Esophagus mucosa (tissue), 1 donor: ENCODE measurements at places on chromosomes 7 and 10.

- ATAC-seq, result no peak
These were observed 31.6 kb upstream of the CCDC71L start for GRCh38 chr7:106692450-106693051.

DNA sequence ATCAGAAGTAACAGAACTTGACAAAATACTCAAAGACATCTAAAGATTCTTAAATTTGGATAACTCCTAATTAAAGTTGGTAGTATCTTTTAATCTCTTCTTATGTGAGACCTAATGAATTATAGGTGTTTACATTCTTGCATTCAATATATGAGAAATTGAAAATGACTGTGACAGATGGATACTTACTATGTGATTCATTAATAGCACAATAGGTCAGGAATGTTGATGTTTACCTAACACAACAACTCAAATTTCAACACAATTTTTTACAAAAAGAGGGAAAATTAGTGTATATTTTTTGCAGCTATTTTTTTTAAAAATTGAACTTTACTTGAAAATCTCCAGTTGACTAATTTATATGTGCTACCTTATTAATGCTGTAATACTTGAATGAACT is 31.7 kb upstream of the MCU start:
- no peak for ATAC-seq

DNA sequence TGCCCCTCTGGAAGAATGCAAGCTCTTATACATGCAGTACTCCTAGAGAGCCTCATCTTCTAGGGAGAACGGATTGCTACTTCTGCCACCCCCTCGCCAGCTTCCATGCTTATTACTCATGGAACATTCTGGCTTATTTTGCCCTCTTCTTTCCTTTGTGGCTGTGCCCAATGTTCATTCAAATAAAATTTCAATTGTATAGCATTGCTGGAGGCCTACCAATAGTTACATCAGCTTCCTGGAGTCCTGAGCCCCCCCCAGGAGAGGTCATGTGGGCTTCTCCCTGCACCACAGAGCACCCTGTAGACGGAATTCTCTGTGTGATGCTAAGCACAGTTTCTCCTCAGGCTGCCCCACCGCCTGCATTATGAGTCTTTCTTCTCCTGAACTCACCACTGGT is 1094.0 kb downstream of the KCNMA1 start:
- no peak for ATAC-seq

GRCh38 chr7:76246804-76247389 is 45.2 kb downstream of the SRRM3 start:
- ATAC-seq, result no peak

GRCh38 chr10:38127812-38128211 is 33.7 kb downstream of the ZNF37A start:
- no peak for ATAC-seq

GRCh38 chr7:142323706-142324105 is 65.8 kb upstream of the PRSS58 start:
- ATAC-seq, result peak; percentile 31

DNA sequence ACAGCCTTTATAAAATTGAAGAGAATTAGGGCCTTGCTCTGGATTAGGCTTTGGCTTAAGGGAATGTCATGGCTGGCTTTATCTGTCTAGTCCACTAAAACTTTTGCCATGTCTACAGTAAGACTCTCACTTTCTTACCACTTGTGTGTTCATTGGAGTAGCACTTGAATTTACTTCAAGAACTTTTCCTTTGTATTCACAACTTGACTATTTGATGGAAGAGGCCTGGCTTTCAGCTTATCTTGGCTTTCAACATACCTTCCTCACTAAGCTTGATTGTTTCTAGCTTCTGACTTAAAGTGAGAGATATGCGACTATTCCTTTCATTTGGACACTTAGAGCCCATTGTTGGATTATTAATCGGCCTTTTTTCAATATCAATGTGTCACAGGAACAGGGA is 96.1 kb downstream of the TPST1 start:
- ATAC-seq, result no peak

DNA sequence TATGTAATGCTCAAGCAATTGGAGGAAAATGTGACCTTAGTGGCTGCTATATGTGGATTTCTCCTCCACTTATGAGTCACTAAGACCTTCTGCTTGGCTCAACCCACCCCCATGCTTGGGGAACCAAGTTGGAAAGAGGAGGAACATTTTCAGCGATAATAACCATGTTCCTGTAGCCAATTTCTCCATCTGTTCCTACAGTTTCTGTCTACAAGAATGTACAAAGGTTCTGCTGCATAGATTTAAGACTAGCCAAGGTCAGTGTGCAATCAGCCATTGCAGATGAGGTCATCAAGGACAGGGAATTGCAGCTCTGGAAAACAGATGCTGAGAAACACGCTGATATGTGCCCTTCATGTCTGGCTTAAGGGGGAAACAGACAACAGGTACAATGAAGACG is 5.6 kb upstream of the NRCAM start:
- ATAC-seq, result no peak

DNA sequence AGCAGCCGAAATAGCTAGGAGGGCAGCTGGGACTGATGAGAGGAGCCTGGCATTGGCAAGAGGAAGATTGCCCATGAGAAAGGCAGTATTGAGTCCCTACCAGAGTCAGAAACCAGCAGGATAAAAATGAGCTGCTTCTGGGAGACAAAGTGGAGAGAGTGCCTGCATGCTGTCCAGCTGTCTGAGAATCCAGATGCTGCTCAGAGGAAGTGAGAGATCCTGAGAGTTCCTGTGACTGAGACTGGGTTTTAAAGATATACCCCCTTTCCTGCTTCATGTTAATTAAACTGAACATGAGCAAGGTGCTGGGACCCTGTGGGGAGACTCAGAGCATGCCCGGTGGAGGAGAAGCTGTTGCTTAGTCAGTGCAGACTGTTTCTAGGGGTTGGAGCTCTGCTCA is 107.5 kb downstream of the KIF20B start:
- no peak for ATAC-seq

DNA sequence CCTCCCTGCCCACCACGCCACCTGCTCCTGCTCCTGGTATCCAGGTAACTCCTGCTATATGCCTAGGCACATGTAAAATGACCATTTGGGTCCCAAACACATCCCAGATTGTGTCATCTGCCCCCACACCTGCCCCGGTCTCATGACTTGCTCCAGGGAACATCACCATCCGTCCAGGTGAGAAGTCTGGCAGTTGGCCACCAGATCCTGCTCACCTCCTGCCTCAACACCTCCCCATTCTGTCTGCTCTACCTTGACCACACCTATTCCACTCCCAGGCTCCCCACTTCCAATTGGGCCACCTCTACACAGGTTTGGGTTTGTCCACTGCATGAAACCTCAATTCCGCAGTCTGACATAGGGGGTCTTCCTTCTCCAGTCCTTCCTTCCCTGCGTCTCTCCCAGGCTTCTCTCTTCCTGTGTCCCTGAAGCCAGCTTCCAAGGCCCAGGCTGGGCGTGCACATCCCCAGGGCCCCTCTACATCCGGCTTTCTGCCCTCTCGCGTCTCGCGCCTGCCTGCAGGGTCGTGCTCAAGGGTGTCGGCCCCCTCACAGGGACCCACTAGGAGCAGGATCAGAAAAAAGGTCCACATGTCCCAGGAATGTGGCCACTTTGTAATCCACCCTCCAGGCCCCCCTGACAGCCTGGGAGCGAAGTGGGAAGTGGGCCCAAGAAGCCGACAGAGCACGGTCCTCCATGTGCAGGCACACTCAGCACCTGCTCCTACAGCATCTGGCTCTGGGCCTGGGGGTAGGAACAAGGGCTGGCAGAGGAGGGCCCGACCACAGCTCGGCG is 49.3 kb upstream of the DAGLB start:
- ATAC-seq, result peak; percentile 53

DNA sequence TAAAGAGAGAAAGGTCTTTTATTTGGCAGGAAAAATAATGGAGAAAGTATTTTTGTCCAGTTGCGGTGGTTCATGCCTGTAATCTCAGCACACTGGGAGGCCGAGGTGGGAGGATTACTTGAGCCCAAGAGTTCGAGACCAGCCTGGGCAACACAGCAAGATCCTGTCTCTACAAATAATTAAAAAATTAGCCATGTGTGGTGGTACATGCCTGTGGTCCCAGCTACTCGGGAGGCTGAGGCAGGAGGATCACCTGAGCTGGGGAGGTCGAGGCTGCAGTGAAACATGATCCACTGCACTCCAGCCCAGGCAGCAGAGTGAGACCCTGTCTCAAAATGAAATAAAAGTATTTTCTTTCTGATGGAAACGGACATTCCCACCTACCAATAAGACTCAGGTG is 77.8 kb upstream of the MKRN1 start:
- ATAC-seq, result no peak

- peak; percentile 42 for ATAC-seq
These were observed 6.9 kb upstream of the NOBOX start for GRCh38 chr7:144410441-144410840.

GRCh38 chr10:65950075-65950474 is 975.8 kb upstream of the LRRTM3 start:
- ATAC-seq, result no peak

DNA sequence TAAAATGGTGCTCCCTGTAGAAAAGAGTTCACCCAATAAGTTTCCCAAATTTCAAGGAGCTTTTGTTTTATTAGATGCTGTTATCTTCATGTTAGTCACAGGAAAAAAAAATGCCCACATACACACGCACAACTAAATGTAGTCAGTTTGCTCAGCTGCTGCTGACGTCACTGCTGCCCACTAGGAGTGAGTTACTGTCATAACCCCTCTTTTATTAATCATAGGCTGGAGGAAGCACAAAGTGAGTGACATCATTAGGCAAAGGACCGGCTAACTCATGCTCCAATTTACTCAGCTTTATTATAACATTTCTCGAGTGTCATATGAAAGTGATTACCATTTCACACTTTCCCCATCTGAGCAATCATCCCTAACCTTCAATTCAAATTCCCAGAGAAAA is 6.7 kb upstream of the INHBA start:
- no peak for ATAC-seq

GRCh38 chr7:30445770-30446169 is 32.8 kb downstream of the NOD1 start:
- ATAC-seq, result peak; percentile 72
